ENCODE measurements at places on chromosomes 3 and 15.

- DNase-seq: no peak
These were observed 381.9 kb upstream of the AGTR1 start for GRCh38 chr3:148315756-148316155.

- no peak for DNase-seq
These were observed 5.6 kb downstream of the PPCDC start for GRCh38 chr15:75028991-75029377.

DNA sequence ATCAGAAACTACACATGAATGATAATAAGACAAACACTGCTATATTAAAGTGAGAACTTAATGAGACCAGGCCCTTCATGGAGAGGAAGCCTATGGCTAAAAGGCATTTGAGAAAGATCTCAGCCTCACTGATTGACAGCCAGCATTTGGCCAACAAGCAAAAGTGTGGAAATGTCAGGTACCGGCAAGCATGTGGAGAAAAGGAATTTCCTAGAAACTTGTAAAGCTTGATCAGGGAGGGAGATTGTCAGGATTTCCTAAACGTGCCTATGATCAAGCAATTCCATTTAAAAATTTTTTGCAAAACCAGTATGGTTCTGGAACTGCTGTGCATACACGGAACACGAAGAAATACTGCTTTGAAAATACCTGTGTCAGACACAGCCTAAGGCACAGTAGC is 220.3 kb upstream of the ATP10A start:
- no peak for DNase-seq

DNA sequence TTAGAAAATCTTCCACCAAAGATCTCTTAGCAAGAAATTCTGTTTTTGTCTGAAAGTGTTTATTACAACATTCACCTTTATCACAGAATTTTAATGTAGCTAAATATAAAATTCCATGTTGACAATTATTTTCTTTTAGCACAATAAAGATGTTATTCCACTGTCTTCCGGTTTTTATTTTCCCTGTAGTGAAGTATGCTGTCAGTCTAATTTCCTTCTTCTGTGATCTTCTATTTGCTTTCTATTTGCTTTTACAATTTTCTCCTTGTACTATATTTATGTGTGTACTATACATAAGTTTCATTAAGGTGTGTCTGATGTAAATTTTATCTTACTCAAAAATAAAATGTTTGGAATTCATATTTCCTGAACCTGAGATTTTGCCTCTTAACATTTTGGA is 117.5 kb upstream of the PPP2R3A start:
- DNase-seq: no peak

DNA sequence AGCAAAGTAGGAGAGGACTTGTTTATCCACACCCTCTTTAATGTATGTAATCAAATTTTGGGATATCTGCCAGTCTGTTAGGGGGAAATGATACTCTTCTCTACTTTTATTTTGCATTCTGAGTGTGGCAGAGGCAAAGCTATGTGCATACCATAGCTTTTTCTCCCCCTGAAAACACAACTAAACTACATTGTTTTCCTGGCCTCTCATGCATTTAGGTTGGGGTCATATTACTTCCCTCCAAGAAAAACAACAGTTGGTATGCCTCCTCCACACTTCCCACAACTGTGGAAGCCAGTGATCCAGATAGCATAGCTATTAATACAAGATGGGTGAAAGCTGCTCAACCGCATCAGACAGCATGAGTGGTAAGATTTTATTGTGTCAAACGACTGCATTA is 6.9 kb downstream of the RPL15 start:
- no peak for DNase-seq
